CD4-positive, alpha-beta T cell (primary cell): ENCODE measurements at places on chromosomes 2 and 18. TPM values are rescaled to one million over a fixed set of nuclear protein-coding genes. Genes with fewer than 3 reads are reported as not detected.

RAMP1 gene
- not detected for total RNA-seq

EPB41L3 gene
- 11.2 TPM for total RNA-seq

FHL2 gene
- total RNA-seq: 0.41 TPM

MRPL30 gene
- total RNA-seq: 9.5 TPM

RUFY4 gene
- total RNA-seq: 0.85 TPM

PAIP2B gene
- 2.3 TPM for total RNA-seq

EIF4E2 gene
- 46.0 TPM for total RNA-seq

RETREG2 gene
- 83.2 TPM for total RNA-seq

DLGAP1 gene
- total RNA-seq: 0.36 TPM

PMAIP1 gene
- total RNA-seq: 100 TPM

UGP2 gene
- total RNA-seq: 53.2 TPM

CYP20A1 gene
- total RNA-seq: 22.6 TPM

COPS7B gene
- 29.9 TPM for total RNA-seq

THSD7B gene
- not detected for total RNA-seq

NT5DC4 gene
- not detected for total RNA-seq

RBM43 gene
- total RNA-seq: 15.0 TPM

ANKRD44 gene
- total RNA-seq: 186 TPM

IL1F10 gene
- not detected for total RNA-seq

PSMA8 gene
- not detected for total RNA-seq

NOL4 gene
- total RNA-seq: not detected

KRTCAP3 gene
- total RNA-seq: 11.5 TPM

GATA6 gene
- total RNA-seq: 0.14 TPM

CPO gene
- not detected for total RNA-seq

HTR2B gene
- not detected for total RNA-seq

MLPH gene
- not detected for total RNA-seq

TTC32 gene
- 54.2 TPM for total RNA-seq

ANKRD30BL gene
- not detected for total RNA-seq

TLX2 gene
- 0.30 TPM for total RNA-seq

PRSS56 gene
- not detected for total RNA-seq

GPR39 gene
- not detected for total RNA-seq

UGT1A4 gene
- total RNA-seq: not detected
